ENCODE measurements at places on chromosomes 11 and 22.
A peak's percentile ranks its signal among the peaks of the same experiment; 100 is the strongest.

GRCh38 chr11:3056296-3057068, 741 bp downstream of the CARS1 start:
- DNase-seq, result peak; percentile 20

DNA sequence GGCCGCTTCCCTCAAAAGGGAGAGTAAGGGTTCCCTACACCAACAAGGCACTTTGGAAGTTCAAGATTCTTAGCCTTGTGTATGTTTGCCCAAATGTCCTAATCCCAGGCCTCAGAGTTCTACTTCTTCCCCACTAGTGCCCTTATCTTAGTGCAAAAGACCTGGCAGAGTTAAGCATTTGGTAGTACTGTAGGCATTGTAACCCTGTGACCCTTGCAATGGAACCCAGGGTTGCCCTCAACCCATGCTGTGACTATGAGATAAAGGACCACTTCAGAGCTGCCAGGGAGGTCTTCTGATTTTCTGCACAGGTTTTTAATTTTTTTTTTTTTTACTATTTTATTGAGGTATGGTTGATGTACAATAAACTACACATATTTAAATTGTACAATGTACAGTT, 65.1 kb downstream of the C11orf65 start:
- DNase-seq, result no peak

DNA sequence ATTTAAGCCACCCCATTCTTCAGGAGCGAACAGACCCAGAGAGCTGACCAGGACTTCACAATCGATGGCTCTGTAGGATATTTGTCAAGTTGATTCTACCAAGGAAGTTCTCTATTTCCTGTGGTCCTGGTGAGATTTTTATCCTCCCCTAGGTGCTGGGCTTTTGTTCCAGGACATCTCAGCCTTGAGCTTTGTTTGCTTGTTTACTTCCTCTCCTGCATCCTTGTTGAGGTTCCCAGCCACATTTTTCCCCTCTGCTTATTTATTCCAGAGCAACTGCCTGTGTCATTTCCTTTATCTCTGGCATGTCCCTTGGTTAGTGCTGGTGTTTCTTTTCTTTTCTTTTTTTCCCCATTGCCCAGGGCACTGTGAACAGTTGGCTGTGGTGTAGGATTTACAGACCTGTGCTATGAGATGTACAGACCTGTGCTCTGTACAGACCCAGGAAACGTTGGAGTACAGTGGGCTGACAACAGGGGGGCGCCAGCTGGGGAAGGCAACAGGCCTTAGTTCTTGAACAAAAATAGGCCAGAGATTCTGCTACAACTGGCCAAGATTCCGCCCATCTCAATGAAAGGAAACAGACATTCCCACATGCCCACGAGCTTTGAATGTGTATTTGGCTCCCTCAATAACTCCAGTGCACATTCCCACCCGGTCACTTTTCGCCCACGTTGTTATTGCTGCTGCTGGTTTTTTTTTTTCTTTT, 235.9 kb upstream of the DDI1 start:
- DNase-seq, result no peak

GRCh38 chr22:45571089-45571488, 68.4 kb downstream of the FBLN1 start:
- DNase-seq, result no peak

DNA sequence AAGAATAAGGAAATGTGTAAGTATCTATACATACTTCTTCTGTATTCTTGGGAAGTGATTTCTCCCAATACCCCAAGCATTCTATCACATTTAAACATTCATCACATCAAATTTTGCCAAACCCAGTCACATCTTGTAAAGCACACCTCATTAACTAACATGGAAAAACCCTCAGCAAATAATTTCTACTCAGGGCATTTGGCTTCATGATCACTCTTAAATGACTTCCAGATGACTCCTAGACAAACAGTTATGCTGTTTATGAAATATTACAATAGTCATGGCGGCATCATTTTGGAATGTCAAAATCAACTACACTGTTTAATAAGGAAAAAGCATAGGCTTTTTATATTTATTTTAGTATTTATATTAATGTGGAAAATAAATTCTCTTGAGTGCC, 47.3 kb upstream of the CCDC34 start:
- no peak for DNase-seq

- no peak for DNase-seq
These were observed 12.4 kb downstream of the FGF19 start for GRCh38 chr11:69691463-69691862.

- peak; percentile 87 for DNase-seq
These were observed 66.5 kb downstream of the GGTLC2 start for GRCh38 chr22:22710719-22711531.

GRCh38 chr11:118984825-118985224, 13.1 kb upstream of the CENATAC start:
- no peak for DNase-seq

GRCh38 chr11:32472226-32472625, 36.9 kb upstream of the WT1 start:
- DNase-seq, result no peak

DNA sequence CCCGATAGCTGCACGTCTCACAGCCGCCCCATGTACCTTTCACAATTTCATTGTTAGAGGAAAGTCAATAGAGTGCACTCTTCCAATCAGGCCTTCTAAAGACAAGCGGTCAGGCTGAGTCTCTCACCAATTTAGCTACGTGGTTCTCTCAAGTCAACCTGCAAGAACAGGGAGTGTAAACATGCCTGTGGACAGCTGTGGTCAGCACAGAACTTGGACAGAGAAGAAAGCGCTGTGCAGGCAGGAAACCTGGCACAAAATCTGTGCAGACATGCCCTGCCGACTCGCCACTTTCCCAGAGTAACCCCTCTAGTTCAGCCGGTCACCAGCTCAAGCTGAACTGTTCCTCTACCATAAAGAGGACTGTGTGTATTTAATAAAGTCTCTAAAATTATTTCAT, 39.5 kb downstream of the CHKA start:
- DNase-seq, result no peak

DNA sequence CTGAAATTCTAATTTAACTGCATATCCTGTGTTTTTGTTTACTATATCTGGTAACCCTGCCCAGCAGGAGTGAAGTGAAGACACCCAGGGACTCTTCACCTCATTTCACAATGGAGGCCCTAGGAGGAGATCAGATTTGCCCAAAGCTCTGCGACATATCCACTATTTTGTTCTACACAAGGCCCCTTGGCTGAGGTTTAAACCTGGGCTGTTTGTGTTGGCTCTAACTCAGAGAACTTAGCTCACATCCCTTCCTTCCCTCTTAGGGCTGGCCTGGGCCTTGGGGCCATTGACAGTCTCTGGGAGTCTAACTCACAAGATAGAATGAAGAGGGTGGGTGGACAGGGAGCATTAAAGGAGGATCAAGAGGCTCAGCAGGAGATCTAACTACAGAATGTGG, 8.2 kb upstream of the PLA2G3 start:
- DNase-seq, result no peak

DNA sequence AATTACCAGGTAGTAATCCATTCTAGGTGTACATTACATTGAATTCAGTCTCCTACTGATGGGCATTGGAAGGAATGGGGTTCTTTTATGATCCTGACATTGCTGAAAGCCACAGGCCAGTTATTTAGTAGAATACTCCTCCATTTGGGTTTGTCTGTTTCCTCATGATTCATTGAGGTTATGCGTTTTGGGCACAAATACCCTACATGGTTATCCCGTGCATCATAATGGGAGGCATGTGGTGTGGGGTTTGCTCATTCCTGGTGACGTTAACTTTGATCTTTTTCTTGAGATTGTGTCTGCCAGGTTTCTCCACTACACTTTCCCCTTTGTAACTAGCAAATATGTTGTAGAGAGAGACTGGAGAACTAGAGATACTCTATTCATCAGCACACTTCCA, 5.5 kb downstream of the FOLR3 start:
- no peak for DNase-seq

- no peak for DNase-seq
These were observed 937 bp upstream of the FAM168A start for GRCh38 chr11:73598719-73599379.

GRCh38 chr11:24199461-24199860, 297.4 kb upstream of the LUZP2 start:
- DNase-seq, result no peak

DNA sequence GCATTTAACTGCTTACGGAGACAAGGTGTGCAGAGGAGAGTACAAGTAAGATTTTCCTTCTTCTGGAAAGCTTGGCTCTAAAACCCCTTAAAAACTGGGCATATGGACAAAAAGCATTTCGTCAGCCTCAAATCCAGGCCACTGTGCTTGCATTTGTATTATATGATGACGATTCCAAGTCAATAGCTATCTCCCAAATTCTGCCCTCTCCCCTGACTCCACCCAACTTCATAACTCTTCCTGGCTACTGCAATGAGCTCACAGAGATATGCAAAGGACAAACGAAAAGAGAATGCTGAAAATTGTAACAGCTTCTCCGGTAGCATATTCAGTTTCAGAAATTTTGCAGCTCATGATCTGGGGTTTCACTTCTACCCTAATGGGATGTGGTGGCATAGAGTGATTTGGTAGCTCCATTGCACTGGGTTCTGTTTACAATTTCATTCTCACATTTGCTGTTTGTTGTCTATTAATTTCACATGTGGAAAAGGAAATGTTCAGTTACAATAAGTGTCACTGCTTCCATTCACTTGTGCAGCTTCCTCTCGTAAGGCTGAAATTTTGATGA, 45.6 kb upstream of the CHRM4 start:
- no peak for DNase-seq

GRCh38 chr11:61754534-61755482, 2.4 kb downstream of the MYRF start:
- no peak for DNase-seq

DNA sequence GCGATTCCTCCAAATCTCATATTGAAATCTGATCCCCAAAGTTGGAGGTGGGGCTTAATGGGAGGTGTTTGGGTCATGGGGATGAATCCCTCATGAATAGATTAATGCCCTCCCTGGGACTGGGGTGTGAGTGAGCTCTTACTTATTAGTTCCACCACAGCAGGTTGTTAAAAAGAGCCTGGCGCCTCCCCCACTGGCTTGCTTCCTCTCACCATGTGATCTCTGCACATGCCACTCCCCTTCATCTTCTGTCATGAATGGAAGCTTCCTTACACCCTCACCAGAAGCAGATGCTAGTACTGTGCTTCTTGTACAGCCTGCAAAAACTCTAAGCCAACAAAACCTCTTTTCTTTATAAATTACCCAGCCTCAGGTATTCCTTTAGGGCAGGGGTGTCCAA, 8.8 kb downstream of the RRAS2 start:
- no peak for DNase-seq

- no peak for DNase-seq
These were observed 29.8 kb downstream of the TEAD1 start for GRCh38 chr11:12704049-12704448.
